ENCODE measurements at places on chromosomes 2 and 18.

- DNase-seq, result no peak
These were observed 47.5 kb upstream of the ASB1 start for GRCh38 chr2:238379096-238379810.

DNA sequence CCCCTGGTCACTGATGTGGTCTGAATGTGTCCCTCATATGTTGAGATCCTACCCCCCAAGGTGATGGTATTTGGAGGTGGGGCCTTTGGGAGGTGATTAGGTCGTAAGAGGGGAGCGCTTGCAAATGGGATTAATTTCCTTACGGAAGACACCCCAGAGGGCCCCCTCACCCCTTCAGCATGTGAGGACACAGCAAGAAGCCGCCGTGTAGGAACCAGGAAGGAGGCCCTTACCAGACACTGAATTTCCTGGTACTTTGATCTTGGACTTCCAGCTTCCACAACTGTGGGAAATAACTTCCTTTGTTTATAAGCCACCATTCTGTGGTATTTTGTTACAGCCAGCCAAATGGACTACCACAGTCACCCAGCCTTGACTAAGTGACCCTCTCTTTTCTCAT lies 35.9 kb downstream of the NCK2 start:
- DNase-seq, result no peak

DNA sequence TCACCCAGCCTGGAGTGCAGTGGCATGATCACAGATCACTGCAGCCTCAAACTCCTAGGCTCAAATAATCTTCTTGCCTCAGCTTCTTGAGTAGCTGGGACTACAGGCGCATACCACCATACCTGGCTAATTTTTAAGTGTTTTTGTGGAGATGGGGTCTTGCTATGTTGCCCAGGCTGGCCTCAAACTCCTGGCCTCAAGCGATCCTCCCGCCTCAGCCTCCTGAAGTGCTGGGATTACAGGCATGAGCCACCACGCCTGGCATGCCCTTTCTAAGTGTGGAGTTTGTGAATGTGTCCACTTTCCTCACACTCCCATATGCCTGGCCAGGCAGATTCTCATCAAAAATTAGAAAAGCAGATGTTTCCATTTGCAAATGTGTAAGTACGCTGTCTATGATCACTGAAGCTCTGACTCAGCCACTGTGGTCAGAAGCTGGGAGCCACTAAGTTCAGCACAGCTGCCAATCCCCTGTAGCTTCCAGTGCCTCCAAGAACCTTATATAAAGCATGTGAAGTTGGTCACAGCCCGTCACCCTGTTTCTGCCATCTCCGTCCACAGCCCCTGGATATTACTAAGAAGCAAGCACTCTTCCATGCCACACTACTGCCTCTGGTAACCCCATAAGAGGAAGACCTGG lies 155.4 kb downstream of the FAM210A start:
- DNase-seq, result no peak

GRCh38 chr2:193253014-193253530 lies 1058.3 kb upstream of the TMEFF2 start:
- DNase-seq, result no peak

DNA sequence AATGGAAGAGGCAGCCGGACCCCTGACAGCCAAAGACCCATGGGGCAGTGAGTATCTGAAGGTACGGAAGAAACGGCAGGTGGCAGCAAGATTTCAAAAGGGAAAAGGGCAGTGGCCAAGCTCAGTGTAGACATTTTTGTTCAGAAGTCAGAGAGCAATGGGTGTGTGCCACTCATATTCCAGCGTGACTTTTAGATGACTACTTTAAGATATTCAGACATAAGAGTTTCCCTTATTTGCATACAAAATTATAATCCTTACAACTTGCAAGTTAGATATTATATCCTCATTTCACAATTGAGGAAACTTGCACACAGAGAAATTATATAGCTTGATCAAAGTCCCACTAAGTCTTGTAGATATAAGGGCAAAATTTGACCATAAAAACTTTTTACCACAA lies 60.7 kb upstream of the CYTIP start:
- DNase-seq, result no peak

- no peak for DNase-seq
These were observed 24.6 kb upstream of the TXNDC2 start for GRCh38 chr18:9861157-9861556.

DNA sequence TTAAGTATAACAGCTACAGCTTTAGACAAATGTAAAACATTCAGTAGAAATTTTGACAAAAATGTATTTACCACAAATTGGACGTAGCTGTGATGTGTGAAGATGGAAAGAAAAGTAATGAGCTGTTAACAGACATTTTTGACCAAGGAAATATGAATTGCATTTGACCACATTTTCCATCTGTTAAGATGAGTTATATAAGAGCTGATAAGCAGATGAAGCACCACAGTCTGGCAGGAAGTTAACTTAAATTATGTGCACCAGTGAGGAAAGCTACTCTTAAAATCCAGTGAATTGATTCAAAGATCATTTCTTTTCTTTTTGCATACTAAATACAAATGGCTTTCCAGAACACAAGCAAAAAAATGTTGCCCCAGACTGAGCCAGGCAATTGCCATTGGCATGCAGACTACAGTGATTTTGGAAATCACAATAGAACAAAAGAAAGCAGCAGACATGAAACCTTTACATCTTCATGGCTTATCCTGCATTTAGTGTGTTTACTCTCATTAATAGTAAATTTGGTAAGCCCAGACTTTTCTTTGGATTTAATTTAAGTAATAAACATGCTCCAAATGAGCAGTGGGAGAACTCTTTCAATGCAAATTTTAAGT lies 493.7 kb downstream of the TMX3 start:
- no peak for DNase-seq

Measured in SK-N-SH (cell line).